ENCODE measurements at places on chromosomes 4 and X.
A peak's percentile ranks its signal among the peaks of the same experiment; 100 is the strongest.

GRCh38 chrX:47179221-47179927 is 14.3 kb upstream of the UBA1 start:
- DNase-seq = no peak

DNA sequence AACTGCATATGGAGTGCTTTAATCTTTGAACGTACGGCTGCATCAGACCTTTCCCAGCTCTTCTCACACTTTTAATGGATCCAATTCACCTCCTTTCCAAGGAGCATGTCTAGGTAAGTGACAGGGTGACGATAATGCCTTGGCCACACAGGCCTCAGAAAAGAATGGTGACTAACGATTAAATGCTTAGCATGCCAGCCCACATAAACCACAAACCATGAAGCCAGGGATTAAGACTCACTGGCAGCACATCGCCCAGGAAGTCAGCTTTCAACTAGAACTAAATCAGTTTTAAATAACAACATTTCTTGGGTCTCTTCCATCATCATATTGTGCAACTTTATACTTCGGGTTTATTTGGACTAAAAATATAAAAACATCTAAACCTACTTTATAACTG is 28.7 kb downstream of the INPP4B start:
- DNase-seq = no peak

GRCh38 chrX:32987142-32987541 is 224.2 kb downstream of the DMD start:
- DNase-seq = no peak

GRCh38 chr4:15291122-15291521 is 136.7 kb upstream of the C1QTNF7 start:
- DNase-seq = no peak

GRCh38 chr4:61520166-61520565 is 320.0 kb downstream of the ADGRL3 start:
- DNase-seq = no peak

GRCh38 chrX:44996277-44996676 is 123.3 kb downstream of the KDM6A start:
- DNase-seq = no peak

- no peak for DNase-seq
Measured at GRCh38 chrX:1327651-1328304, 8.8 kb upstream of the IL3RA start.

DNA sequence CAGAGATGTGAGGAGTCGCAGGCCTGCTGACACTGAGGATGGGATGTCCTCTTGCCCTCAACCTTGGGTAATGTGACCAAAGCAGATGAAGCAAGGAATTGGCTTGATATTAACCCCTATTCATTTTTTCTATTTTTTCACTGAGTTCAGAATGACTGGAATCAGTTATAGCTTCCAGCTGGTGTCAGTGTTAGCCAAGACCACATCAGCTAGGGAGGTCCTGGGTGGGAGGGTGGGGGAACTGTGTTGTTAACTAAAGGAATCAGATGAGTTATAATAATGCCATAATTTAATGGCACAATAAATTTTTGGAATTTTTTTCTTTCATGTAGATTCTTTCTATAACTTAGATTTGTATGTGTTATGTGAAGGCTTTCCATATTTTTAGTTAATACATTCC is 91.9 kb downstream of the EGF start:
- DNase-seq = no peak

GRCh38 chrX:68462653-68463052 is 29.4 kb upstream of the OPHN1 start:
- peak; percentile 40 for DNase-seq

DNA sequence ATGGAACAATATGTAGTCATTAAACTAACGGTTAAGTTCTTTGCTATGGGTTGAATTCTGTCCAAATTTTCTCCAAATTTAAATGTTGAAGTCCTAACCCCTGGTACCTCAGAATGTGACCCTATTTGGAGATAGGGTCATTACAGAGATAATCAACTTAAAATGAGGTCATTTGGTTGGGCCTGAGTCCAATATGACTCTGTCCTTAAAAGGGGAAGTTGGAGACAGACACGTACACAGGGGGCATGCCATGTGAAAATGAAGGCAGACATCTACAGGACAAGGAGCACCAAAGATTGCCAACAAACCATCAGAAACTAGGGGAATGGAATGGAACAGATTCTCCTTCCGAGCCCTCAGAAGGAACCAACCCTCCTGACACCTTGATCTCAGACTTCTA is 492.0 kb upstream of the FTHL17 start:
- DNase-seq = no peak

GRCh38 chr4:114057746-114058145 is 78.3 kb upstream of the ARSJ start:
- DNase-seq = no peak

GRCh38 chr4:58225460-58225859 is 1115.3 kb upstream of the IGFBP7 start:
- DNase-seq = no peak

- no peak for DNase-seq
Measured at GRCh38 chrX:10926404-10926803, 184.7 kb upstream of the HCCS start.

GRCh38 chr4:845836-846251 is 19.9 kb upstream of the CPLX1 start:
- DNase-seq = no peak

DNA sequence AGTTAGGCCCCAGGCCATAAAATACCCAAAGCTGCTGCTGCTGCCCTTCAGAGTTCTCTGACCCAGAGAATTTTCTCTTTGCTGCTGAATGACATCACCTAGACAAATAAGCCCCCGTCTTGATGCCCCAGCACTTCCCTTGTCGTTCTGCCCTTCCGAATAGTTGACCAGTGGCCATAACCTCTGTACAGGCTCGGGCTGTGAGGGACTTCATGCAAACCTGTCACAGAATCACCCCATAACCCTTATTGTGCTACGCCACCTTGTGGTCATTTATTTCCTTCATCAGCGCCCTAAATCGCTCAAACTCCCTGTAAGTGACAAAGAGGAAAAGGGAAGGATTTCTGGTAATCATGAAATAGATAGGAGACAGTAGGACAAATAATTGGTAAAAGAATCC is 18.8 kb downstream of the SPACA5 start:
- peak; percentile 58 for DNase-seq

GRCh38 chrX:38965888-38966287 is 164.6 kb downstream of the MID1IP1 start:
- no peak for DNase-seq

GRCh38 chr4:158250321-158250720 is 40.0 kb downstream of the TMEM144 start:
- no peak for DNase-seq

GRCh38 chrX:13985697-13986435 is 43.8 kb downstream of the GEMIN8 start:
- peak; percentile 8 for DNase-seq

GRCh38 chr4:6011271-6011671 is 7.0 kb downstream of the C4orf50 start:
- no peak for DNase-seq

GRCh38 chrX:111100191-111100590 is 4.2 kb downstream of the PAK3 start:
- peak; percentile 58 for DNase-seq

- no peak for DNase-seq
Measured at GRCh38 chr4:65416891-65417290, 253.4 kb downstream of the EPHA5 start.

DNA sequence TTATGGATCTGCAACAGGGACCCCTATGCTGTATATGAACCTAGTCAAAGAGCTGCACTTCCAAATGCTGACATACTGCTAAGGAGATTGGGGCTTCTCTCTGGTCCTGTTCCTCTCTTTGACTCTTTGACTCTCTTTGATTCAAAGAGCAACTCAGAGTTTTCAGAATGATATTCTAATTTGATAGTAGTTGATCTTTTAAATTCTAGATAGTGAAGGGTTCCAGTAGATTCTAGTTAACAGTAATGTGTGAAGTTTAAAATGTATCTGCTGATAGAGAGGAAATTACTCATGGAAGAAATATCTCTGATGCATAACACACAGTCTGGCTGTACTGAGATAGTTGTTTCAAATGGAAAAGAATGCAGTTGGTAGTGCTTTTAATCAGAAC is 239.1 kb downstream of the RASL11B start:
- no peak for DNase-seq

GRCh38 chr4:40552536-40552935 is 77.1 kb downstream of the RBM47 start:
- DNase-seq = no peak

DNA sequence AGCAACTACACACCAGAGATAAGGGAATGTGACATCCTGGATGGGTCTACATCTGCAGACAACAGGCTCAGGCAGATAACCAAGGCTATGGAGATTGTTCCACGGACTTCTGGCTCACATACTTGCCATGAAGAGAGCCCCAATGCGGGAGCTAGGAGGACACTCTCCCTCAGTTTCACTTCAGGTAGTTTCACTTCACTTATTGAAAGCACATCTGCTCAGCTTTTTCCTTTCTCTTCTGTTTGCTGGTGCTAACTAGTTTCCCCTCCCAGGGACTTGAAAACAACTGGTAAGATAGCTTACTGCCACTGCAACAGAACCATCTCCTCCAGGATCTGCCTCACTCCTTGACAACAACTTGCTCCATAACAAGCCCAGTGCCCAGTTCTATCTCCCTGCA is 1.4 kb upstream of the CT47C1 start:
- DNase-seq = peak; percentile 70

DNA sequence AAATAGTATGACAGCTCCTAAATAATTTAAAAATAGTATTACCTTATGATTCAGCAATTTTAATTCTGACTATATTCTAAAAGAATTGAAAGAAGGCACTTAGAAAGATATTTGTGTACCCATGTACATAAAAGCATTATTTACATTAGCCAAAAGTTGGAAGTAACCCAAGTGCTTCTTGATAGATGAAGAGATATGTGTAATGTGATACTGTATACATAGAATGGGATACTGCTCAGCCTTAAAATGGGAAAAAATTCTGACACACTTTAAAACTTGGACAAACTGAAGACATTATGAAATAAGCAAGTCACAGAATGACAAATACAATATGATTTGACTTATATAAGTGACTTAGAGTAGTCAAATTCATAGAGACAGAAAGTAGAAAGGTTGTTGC is 112.2 kb downstream of the IDS start:
- DNase-seq = no peak

- no peak for DNase-seq
Measured at GRCh38 chrX:130523460-130524394, 121.9 kb downstream of the RBMX2 start.

DNA sequence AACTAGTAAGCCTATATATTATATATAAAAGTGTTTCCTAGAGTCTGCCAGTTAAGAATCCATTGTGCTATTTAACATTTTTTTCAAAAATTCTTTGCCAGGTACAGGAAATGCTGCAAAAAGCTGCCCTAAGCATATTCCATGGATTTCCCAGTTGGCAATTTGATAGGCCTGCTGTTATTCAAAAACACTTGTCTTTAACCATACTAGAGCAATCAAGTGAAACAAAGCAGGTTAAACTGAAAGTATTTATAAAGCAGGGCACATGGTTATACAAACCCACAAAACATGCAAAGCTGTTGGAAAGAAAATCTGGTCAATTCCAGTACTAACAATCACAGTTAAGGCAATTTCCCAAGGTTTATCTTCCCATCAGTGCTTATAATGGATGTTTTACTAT is 159.9 kb downstream of the UNC5C start:
- no peak for DNase-seq

- no peak for DNase-seq
Measured at GRCh38 chrX:9108054-9108453, 74.1 kb upstream of the FAM9B start.

DNA sequence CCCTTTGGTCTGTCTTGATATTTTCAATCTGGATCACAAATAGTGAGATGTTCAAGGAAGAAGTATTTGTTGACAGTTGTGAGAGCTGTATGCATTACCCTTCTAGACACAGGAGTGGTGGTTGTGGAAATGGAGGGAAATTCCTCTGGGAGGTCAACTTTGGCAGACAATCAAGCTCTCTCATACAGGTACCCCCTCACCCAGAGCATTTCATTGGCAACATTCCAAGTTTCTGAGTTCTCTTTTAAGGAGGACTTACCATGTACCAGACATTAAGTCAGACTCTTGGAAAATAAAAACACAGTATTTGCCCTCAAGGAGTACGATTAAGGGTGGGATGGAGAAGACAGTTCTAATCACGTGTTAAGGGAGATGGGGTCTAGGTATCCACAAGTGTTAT is 45.3 kb downstream of the KLHL15 start:
- no peak for DNase-seq

- no peak for DNase-seq
Measured at GRCh38 chr4:72410158-72410557, 158.9 kb downstream of the ADAMTS3 start.

GRCh38 chr4:74527049-74527448 is 82.1 kb downstream of the AREG start:
- no peak for DNase-seq

DNA sequence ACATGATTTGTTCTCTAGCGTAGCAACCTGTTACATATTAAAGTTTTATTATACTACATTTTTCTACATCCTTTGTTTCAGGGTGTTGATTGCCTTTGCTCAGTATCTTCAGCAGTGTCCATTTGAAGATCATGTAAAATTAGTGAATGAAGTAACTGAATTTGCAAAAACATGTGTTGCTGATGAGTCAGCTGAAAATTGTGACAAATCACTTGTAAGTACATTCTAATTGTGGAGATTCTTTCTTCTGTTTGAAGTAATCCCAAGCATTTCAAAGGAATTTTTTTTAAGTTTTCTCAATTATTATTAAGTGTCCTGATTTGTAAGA is 2.4 kb downstream of the ALB start:
- no peak for DNase-seq

GRCh38 chrX:3771766-3772165 is 58.3 kb upstream of the PRKX start:
- DNase-seq = no peak

DNA sequence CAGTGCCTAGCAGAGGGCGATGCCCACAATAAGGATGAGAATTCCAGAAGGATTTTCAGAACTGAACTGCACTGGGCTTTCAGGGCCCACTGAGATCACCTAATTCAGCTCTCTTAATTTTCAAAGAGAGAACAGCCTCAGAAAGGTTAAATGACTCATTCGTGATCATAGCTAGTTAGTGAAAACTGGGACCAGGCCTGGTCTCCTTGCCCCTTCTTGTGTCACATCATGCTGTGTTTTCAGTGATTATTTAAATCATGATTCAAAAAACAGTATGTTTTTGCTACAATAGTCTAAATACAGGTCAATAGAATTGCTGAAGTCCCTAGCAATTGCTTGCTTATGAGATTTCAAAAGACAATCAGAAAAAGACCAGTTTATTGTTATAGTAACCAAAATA is 136.4 kb upstream of the PLAC1 start:
- DNase-seq = no peak

DNA sequence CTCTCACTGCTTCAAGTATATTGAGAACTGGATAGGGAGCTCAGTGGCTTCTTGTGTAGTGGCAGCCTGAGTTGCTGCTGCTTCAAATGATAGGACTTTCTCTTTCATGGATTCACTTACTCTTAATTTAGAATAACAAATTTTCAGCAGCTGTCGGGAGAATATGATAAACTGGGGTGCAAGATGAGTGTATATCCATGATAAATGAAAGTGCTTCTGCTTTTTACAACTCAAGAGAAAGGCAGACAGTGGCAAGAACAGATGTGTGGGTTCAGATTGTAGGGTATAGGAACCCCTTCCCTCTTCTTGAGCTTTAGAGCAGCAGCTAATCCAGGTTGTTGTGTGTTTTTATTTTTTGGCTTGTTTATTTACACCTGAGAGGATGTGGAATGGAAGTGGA is 1.0 kb downstream of the SH3BGRL start:
- no peak for DNase-seq
